RWPE2 (cell line): ENCODE measurements at places on chromosomes 2 and 18.

- no peaks in the 10 kb centered on the region for H3K27me3 ChIP-seq
- no peak overlapping the region for H3K4me3 ChIP-seq
- no peaks in the 10 kb centered on the region for H3K36me3 ChIP-seq
Observed at GRCh38 chr2:11357428-11357972, 13.1 kb upstream of the ROCK2 start.

DNA sequence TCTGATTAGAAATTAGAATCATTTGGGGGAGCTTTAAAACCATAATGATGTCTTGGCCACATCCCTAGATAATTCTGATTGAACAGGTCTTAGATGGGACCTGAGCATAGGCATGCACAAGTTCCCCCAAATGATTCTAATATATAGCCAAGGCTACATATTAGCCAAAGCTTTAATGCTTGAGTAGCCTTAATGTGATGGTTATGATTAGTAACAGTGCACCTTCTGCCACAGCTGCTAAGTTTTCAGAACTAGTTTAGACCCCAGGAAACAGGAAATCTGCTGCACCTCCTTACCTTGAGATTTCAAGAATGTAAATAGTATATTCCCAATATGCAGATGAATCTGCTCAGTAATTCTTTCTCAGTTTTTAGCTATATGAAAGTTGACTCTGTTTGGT, 119.8 kb downstream of the PTPN4 start:
- H3K4me3 ChIP-seq, result no peak overlapping the region
- peaks cover 7% of the 10 kb centered on the region; the same call in 1 of the 2 replicates for H3K36me3 ChIP-seq
- DNase-seq, result no peak
- no peak overlapping the region for H3K27ac ChIP-seq
- no peaks in the 10 kb centered on the region for H3K27me3 ChIP-seq

DNA sequence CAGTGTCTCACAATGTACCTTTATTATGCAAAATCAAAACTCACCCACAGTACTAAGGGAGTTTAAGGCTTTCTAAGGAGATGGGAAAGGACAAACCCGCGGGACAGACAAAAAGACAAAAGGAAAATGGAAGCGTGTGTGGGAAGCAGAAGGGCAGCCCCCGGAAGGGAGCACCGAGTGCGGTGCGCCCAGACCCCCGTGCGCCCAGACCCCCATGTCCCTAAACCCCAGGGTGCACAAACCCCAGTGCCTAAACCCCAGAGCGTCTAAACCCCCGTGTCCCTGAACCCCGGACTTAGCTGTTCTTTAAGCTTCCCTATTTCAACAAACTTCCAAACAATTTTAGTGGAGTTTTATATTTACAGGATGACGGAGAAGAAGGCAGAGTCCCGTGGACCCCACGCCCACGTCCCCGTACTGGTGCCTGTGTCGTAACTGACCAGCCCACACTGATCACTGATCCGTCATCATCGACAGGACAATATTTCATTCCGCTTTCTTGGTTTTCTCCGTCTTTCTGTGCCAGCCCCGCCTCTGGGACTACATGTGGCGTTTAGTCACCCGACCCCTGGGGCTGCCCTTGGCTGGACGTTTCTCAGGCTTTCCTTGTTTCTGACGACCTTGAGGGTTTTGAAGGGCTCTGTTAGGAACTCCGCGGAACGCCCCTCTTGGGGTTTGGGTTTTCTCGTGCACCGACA, 76.9 kb downstream of the RTP5 start:
- H3K36me3 ChIP-seq, result no peaks in the 10 kb centered on the region
- DNase-seq, result peak; percentile 39
- peaks cover 21% of the 10 kb centered on the region for H3K27me3 ChIP-seq
- no peak overlapping the region for H3K27ac ChIP-seq
- H3K4me3 ChIP-seq, result no peak overlapping the region

GRCh38 chr18:57907550-57907949, 104.4 kb upstream of the ATP8B1 start:
- H3K27ac ChIP-seq, result no peak overlapping the region
- no peak overlapping the region for H3K4me3 ChIP-seq
- no peaks in the 10 kb centered on the region for H3K27me3 ChIP-seq
- DNase-seq, result no peak

GRCh38 chr2:239940861-239941570, 84.1 kb downstream of the NDUFA10 start:
- peak; percentile 25 for DNase-seq
- no peak overlapping the region for H3K27ac ChIP-seq
- H3K4me3 ChIP-seq, result no peak overlapping the region
- no peaks in the 10 kb centered on the region for H3K36me3 ChIP-seq
- H3K27me3 ChIP-seq, result no peaks in the 10 kb centered on the region

GRCh38 chr2:97983698-97984097, 12.1 kb downstream of the TMEM131 start:
- no peaks in the 10 kb centered on the region for H3K27me3 ChIP-seq
- no peak overlapping the region for H3K27ac ChIP-seq
- no peaks in the 10 kb centered on the region for H3K4me1 ChIP-seq
- H3K36me3 ChIP-seq, result peaks cover 2% of the 10 kb centered on the region; the same call in 1 of the 2 replicates
- DNase-seq, result no peak

GRCh38 chr2:171792886-171793580, 101.0 kb downstream of the SLC25A12 start:
- no peaks in the 10 kb centered on the region for H3K27me3 ChIP-seq
- H3K4me1 ChIP-seq, result no peaks in the 10 kb centered on the region
- peaks cover 31% of the 10 kb centered on the region for H3K36me3 ChIP-seq
- no peak overlapping the region for H3K27ac ChIP-seq
- no peak for DNase-seq
- no peak overlapping the region for H3K4me3 ChIP-seq

DNA sequence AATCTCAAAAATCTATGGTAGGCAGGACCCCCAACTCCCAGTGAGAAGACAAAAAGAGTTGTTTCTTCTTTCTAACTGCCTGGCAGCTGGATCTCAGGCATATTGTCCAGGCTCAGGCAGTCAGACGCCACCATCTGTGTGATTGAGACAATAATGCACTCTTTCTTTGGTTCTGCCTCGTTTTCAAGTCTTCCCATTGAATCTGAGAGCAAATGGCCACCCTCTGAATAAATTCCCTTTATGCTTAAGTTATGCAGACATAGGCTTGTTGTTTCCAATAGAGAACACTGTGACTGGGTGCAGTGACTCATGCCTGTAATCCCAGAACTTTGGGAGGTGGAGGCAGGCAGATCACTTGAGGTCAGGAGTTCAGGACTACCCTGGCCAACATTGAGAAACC, 15.3 kb upstream of the CD207 start:
- DNase-seq, result no peak
- H3K27me3 ChIP-seq, result peaks cover 9% of the 10 kb centered on the region
- no peak overlapping the region for H3K27ac ChIP-seq
- H3K36me3 ChIP-seq, result no peaks in the 10 kb centered on the region
- no peaks in the 10 kb centered on the region for H3K4me1 ChIP-seq

DNA sequence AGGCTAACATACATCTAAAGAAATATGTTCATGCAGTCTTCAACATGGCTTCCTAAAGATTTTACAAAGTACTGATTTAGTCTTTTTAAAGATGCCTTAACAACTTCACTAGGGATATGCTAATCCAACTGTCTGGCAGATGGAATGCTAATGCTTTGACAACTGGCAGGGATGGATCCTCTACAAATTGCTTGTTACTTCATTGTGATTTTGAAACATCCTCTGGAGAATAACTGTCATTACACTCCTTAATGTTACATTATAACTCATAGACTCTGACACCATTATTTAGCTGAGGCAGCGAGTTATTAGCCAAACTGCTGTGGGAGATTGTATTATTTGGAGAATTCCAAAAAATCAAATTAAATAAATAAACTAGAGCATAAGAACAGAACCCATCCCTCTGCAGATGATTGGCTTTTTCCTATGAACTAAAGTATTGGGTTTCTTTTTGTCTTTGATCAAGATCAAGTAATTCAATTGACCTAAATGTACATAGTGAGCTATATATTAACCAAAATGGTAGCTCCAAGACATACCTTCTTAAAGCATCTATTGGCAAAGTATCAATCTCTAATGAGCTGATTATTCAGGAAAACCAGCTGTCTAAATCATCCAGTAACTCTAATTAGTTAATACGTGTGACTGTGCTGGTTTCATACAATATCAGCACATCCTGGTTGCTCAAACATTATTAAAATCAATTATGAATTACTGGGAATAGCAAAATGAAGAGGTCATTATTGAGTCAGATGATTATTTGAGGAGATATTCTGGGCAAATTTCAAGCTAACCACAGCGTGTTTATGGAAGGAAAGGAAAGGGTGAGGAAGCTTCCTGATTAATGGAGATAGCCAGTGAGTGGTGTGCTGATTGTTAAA, 321.3 kb upstream of the TFPI start:
- H3K36me3 ChIP-seq, result no peaks in the 10 kb centered on the region
- no peaks in the 10 kb centered on the region for H3K4me1 ChIP-seq
- H3K27ac ChIP-seq, result no peak overlapping the region
- no peak overlapping the region for H3K4me3 ChIP-seq

DNA sequence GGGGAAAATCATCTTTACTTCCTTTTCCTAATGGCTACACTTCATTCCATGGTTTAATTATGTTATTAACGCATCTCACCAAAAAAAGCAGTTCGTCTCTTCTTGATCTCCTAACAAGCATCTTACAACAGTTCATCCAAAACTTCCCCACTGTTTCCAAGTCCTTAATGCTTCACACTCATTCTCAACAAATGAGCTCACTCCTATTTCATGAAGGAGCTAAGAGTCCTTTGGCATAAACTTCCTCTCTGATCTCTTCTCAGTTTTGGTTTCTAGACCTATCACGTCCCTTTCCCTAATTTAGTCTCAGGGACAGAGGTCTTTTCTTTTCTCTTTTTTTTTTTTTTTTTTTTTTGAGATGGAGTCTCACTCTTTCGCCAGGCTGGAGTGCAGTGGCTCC, 205.9 kb upstream of the SLC39A10 start:
- H3K27ac ChIP-seq, result no peak overlapping the region
- H3K36me3 ChIP-seq, result no peaks in the 10 kb centered on the region
- no peak overlapping the region for H3K4me3 ChIP-seq

GRCh38 chr18:50662177-50662576, 102.3 kb downstream of the MAPK4 start:
- no peaks in the 10 kb centered on the region for H3K27me3 ChIP-seq
- no peak overlapping the region for H3K27ac ChIP-seq
- H3K36me3 ChIP-seq, result no peaks in the 10 kb centered on the region
- no peaks in the 10 kb centered on the region for H3K4me1 ChIP-seq
- DNase-seq, result no peak
- no peak overlapping the region for H3K4me3 ChIP-seq

- no peak for DNase-seq
- H3K27ac ChIP-seq, result no peak overlapping the region
- no peaks in the 10 kb centered on the region for H3K4me1 ChIP-seq
Observed at GRCh38 chr2:30074023-30074422, 72.8 kb upstream of the YPEL5 start.

DNA sequence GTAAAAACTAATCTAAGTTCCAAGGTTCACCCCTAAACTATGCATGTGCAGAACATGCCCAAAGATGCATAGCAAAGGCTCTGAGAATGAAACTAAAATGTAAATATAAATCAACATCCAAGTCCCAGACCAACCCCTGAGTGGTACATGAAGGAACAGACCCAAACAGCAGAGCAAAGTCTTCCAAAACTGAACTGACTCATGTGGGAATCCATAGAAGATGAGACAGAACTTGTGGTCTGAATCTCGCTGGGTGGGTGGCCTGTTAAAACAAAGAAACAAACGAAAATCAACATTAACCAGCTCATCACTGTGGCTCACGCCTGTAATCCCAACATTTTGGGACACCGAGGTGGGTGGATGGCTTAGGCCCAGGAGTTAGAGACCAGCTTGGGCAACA, 29.5 kb upstream of the ATRAID start:
- H3K27me3 ChIP-seq, result no peaks in the 10 kb centered on the region
- DNase-seq, result no peak
- H3K4me3 ChIP-seq, result no peak overlapping the region

DNA sequence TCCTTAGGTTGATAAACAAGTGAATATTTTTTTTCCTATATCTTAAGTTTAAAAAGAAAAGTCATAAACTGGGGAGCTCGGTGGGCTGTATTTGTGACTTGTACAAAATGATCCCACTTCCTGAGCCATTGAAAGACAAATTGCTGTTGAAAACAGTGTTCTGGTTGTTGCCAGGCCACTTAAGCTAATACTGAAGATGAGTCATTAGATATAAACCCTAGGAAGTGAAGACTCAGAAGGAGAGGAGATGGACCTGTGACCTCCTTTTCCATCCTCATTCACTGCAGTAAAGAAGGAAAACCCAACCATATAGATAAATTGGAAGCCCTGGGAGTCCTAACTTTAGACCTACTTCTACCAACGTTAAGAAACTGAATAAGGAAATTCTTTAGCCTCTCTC, 46.2 kb upstream of the SERPINE2 start:
- no peaks in the 10 kb centered on the region for H3K36me3 ChIP-seq
- peaks cover 29% of the 10 kb centered on the region for H3K4me1 ChIP-seq
- no peak for DNase-seq
- H3K27ac ChIP-seq, result peak overlapping the region; percentile 99

DNA sequence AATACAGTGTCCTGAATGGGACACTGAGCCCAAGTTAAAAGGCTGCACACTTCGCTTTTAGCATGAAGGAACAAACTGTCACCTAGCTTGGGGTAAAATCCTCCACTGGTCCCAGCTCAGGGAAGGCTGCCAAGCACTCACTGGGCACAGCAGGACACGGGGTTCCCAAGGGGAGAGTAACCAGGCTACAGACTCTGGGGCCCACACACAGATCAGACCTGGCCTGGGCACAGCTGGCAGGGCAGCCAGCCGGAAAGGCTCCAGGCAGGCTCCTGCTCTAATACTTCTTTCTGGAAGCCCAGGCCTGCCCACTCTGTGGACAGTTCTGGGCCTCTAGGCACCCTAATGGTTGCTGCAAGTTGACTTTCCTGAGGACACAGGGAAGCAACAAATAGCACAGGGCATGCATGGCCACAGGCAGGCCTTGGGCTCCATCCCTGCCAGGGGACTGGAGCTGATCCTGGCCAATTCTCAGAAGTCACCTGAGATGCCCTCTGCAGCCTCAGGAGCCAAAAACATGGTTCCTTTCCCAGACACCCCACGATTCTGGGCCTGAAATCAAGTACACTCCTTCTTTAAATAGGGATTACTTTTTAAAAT, 18.7 kb upstream of the SULT1C3 start:
- no peak overlapping the region for H3K27ac ChIP-seq
- H3K4me3 ChIP-seq, result no peak overlapping the region
- no peaks in the 10 kb centered on the region for H3K36me3 ChIP-seq
- no peaks in the 10 kb centered on the region for H3K4me1 ChIP-seq
- DNase-seq, result no peak

DNA sequence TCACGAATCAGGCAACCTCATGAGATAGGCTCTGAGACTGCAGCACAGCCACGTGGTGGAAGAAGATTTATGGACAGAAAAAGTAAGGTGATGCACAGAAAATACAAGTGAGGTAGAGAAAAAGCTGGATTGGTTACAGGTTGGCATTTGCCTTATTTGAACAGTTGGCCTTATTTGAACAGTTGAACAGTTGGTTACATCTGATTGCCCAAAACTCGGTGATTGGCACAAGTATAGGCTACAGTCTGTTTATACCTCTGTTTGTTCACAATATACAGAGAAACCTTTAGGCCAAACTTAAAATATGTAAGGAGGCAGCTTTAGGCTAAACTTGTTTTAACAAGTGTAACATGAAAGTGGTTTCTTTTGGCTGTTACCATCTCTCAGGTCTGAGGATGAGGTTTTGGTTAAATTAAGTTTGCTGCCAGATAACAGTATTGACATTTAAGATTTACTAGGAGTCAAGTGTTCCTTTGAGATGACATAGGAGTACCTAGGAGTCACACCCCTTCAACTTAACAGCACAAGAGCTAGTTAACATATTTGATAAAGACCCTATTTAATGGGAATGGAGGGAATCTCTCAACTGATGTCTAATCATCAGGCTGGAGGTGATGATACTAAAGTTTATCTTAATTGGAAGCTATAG, 16.5 kb upstream of the GPR155 start:
- no peaks in the 10 kb centered on the region for H3K4me1 ChIP-seq
- no peaks in the 10 kb centered on the region for H3K27me3 ChIP-seq
- H3K4me3 ChIP-seq, result no peak overlapping the region
- no peak for DNase-seq
- H3K27ac ChIP-seq, result no peak overlapping the region
